ENCODE measurements at places on chromosomes 4 and X.

DNA sequence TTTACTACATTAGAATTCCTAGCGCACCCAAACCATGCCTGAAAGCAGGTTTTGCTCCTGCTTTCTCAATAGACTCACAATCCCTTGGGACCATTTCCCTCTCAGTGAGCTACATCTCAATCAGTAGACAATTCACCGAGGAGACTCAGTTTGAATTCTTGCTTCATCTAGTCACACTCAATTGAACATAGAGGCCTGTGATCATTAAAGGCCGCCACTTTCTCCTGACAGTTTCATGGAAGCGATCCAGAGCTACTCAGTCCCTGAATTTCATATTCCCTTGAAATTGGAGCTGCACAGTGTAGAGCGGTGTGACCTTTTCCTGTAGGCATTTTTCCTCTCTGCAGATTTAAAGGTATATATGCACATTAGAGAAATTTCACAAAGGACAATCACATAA lies 193.9 kb upstream of the SPOCK3 start:
- DNase-seq = peak; percentile 1

GRCh38 chrX:2283111-2283859 lies 217.5 kb downstream of the DHRSX start:
- no peak for DNase-seq

- DNase-seq = peak; percentile 36
Measured at GRCh38 chr4:101774807-101775206, 15.7 kb upstream of the BANK1 start.

GRCh38 chrX:100299559-100299958 lies 110.5 kb downstream of the PCDH19 start:
- DNase-seq = no peak

GRCh38 chrX:37818031-37818430 lies 29.3 kb downstream of the DYNLT3 start:
- DNase-seq = no peak

Data from iris pigment epithelial cell (primary cell).